Stimulated activated CD4-positive, alpha-beta T cell treated with anti-CD3 and anti-CD28 coated beads, TNF-alpha, amount 100 ng/mL, for 24 hours (primary cell): ENCODE measurements at places on chromosomes 7 and 10.

GRCh38 chr10:96513305-96513697 lies 425 bp downstream of the TLL2 start:
- DNase-seq = peak; percentile 42

DNA sequence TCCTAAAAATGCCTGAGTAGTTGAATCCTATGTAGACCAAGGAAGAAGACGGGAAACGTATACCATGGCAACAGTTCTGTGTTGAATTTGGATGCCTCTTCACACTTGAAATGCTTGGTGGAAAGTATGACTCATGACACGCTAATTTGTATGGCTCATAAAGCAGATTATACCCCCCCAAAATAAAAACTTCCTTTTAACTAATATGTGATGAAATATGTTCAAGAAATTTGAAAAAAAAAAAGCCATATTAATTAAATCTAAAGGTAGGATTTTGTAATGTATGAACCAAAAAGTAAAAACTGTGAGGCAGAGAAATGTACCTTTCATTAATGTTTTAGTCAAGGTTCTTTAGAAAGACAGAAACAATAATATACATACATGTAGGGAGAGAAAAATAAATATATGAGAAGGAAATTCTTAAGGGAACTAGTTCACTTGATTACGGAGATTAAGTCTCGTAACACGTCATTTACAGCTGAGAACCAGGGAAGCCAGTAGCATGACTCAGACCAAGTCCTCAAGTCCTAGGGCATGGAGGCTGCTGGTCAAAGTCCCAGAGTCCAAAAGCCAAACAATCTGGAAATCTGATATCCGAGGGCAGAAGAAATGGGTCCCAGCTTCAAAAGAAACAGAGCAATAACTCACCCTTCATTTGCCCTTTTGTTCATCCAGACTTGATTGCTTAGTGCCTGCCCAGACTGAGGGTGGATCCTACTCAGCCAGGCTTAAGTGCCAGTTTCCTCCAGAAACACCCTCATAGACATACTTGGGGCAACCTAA lies 485.1 kb downstream of the SEMA3D start:
- DNase-seq = no peak

DNA sequence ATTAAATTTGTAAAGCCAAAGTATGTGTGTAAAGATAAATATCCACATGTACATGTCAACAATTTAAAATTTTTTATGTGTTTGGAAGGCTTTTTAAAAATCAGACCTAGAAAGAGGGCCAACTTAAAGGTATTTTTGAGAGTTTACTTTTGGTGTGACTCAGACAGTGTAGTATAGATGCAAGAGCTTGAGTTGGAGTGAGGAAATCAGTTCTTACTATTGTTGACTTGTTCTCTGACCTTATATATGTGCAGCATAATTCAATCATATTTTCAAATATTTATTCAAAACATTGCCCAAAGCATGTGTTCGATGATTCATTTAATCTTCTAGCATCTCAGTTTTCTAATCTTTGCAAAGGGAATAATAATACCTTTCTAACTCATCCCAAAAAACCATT lies 243.7 kb upstream of the PRKCQ start:
- DNase-seq = no peak

DNA sequence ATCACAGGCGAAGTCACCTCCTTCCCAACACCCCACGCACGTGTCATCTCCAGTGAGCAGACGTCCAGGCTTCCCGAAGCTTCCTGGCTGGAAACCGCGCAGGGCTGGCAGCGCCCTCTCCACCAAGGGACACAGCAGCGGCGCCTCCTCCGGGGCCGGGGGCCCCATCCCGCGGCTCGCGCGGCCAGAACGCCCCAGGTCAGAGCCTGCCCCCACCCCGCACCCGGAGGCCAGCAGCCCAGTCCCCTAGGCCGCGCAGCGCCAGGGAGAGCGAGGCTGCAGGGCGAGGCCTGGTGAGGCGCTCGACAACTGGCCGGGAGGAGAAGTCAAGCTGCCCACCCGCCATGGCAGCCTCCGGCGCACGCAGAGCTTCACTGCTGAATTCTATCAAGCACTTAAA lies 247.0 kb downstream of the SEMA3D start:
- no peak for DNase-seq

DNA sequence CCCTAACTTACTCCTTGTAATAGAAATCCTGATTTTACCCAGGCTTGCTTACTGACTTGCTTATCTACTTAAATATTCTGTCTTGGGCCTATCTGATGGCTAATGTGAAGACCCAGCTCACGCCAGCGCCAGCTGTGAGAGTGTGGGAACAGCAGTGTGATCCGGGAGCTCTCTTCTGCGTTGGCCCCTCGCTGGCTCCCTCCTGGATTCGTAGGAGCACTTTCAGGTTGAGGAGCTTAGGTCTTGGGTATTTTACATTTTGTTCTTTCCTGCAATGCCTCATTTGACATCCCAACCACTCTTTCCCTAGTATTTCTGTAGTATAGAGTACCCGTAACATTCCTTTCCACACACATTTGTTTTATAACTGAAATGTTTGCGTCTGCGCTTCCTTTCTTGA lies 51.7 kb downstream of the CREM start:
- no peak for DNase-seq

GRCh38 chr10:89846281-89846630 lies 144.9 kb downstream of the KIF20B start:
- no peak for DNase-seq

GRCh38 chr10:72321248-72322029 lies 33.3 kb downstream of the DNAJB12 start:
- no peak for DNase-seq

- no peak for DNase-seq
These were observed 2.7 kb downstream of the MUC3A start for GRCh38 chr7:100951888-100952560.

GRCh38 chr7:67738958-67739357 lies 742.3 kb downstream of the TYW1 start:
- DNase-seq = no peak

DNA sequence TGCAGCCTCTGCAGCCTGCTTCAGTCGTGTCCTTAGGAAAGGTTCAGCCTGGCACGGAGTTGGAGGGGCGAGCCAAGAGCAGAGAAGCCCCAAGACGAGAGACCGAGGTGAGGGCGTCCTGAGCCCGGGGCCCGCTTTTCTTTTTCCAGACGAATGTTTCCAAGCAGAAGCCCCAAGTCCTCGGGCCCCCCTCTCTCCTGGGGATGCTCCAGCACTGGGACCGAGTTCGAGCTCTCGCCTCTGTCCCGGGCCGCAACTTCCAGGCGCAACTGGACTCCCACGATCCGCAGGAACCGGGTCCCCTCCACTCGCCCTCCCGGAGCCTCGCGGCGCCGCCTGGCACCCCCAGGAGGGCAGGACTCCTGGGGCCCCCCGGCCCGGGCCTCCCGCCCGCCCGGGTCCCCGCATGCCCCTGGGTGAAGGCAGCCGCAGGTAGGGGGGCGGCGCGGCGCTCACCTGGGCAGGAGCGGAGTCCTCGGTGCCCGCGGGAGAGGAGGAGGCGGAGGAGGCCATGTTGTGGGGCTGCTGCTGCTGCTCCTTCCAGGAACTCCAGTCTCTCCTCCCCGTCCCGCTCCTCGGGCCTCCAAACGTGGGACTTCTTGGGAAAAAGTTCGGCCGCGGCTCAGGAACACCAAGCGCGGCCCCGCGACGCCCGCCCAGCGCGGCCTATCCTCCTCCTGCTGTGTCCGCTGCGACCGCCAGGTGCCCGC lies 45.3 kb upstream of the CDK1 start:
- no peak for DNase-seq

DNA sequence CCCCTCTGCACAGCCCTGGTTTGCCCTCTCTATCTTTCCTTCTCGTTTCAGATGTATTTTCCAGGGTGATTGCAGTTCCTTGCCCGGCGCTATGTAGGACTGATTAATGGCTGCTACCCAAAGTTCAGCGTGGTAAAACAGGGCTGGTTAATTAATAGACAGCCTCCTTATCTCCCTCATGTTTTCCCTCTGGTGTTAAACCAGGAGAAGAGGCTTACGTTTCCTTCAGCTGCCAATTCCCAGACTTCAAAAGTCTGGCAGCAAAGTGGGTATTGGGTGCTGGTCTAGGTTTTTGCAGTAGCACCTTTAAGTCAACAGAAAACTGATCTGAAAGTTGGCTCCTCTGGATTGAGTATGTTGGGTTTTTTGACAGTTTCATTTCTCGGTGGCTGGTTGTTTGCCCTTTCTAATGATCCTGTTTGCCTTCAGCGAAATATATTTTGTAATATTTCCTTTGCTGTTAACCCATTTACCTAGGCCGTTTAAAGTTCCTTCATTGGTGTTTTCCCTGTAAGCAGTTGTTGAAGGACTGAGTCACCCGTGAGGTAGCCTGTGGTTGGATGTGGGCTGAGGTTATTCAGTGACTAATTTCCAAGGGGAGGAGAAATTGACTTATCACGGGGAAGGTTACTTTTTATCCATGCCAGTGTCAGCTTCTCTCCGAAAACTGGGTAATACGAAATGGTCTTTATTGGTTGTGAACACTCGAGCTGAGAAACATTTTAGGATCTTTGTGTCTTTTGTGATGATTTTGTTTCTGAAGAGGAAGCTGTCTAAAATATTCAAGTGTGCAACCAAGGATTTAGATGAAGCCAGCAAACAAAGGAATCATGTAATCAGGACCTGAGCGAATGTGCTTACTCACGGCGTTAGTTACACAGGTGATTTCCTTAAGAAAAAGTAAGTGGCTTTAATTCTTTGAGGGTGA lies 257.2 kb downstream of the KIAA1217 start:
- peak; percentile 42 for DNase-seq

- DNase-seq = no peak
These were observed 492.5 kb upstream of the AKR1E2 start for GRCh38 chr10:4333459-4333894.

DNA sequence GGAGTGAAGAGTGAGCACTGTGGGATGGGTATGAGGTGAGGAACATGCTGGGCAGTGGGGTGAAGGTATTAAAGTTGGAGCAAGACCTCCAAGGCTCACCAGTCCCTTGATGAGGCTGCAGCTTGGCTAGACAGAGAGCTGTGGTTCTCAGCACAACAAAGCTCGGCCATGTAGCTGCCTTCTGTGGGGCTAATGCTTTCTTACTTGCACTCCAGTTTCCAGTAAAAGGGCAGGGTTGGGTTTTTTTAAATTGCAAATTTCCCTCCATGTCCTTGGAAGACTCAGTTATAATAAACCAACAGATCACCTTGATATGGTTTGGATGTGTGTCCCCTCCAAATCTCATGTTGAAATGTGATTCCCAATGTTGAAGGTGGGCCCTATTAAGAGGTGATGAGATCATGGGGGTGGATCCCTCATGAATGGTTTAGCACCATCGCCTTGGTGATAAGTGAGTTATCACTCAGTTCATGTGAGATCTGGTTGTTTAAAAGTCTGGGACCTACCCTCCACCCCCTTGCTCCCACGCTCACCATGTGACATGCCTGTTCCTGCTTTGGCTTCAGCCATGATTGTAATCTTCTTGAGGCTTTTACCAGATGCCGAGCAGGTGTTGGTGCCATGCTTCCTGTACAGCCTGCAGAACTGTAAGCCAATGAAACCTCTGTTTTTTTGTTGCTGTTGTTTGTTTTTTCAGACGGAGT lies 55.9 kb downstream of the ATXN7L1 start:
- DNase-seq = no peak

GRCh38 chr10:59124187-59124586 lies 52.3 kb upstream of the PHYHIPL start:
- DNase-seq = no peak

DNA sequence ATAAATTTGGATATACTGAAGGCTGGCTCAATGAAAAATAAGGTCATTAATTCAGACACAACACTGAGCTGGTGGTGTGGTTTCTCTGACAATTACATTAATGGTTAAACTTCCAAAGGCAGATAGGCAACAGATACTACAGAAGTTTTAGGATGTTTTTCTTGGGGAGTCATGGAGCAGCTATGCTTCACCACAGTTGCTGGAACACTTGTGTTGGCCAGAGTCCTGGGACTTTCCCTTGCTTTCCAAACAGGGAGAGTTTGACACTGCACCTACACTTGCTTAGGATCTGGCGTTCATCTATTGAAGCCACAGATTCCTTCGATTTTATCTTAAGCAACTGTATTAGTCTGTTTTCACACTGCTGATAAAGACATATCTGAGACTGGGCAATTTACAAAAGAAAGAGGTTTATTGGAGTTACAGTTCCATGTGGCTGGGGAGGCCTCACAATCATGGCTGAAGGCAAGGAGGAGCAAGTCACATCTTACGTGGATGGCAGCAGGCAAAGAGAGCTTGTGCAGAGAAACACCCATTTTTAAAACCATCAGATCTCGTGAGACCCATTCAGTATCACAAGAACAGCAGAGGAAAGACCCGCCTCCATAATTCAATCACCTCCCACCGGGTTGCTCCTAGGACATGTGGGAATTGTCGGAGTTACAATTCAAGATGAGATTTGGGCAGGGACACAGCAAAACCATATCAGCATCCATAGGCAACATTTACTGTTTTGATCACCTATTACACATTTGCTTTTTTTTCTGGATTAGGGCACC lies 27.8 kb upstream of the TMEM178B start:
- no peak for DNase-seq

DNA sequence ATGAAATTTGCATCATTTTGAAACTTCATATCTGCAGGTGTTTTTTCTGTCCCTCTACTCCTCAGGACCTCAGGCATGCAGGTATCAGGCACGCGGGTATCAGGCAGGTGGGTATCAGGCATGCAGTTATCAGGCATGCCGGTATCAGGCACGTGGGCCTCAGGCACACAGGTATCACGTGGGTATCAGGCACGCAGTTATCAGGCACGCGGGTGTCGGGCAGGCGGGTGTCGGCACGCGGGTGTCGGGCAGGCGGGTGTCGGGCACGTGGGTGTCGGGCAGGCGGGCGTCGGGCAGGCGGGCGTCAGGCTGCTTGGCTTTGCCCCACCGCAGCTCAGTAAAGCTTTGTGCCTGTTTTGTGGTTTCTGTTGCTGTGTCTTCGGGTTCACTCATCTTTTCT lies 8.7 kb downstream of the SPRN start:
- DNase-seq = no peak

- no peak for DNase-seq
These were observed 183.7 kb upstream of the TCERG1L start for GRCh38 chr10:131495224-131495623.

- no peak for DNase-seq
These were observed 15.8 kb downstream of the SCIN start for GRCh38 chr7:12586271-12586670.

GRCh38 chr7:20224025-20224424 lies 6.8 kb upstream of the MACC1 start:
- DNase-seq = no peak

DNA sequence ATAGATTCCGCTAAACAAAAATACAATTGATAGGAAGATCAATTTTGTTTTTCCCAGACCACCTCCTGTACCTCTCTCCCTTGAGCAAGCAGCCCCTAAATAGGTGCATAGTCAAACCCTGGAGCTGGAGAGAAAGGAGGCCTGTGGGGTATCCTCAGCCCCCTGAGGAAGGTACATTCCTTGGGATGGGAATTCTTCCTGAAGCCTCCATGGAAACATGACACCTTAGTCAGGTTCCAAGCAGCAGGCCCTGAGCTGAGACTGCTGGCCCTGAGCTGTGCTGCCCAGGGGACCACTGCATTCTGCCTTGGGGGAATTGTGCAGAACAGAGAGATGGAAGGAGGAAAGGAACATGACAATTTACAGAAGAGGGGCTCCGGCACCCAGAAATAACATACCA lies 7.4 kb downstream of the HNRNPF start:
- no peak for DNase-seq

- DNase-seq = no peak
These were observed 64.1 kb downstream of the CFAP58 start for GRCh38 chr10:104417637-104418292.

GRCh38 chr10:124996854-124997215 lies 54.9 kb downstream of the ZRANB1 start:
- DNase-seq = no peak

GRCh38 chr7:138662076-138662990 lies 38.8 kb downstream of the SVOPL start:
- DNase-seq = no peak
